Cardiac muscle cell (in vitro differentiated cells and primary cell): ENCODE measurements at places on chromosomes 12 and 14. TPM values are rescaled to one million over a fixed set of nuclear protein-coding genes. Genes with fewer than 3 reads are reported as not detected.
A peak's percentile ranks its signal among the peaks of the same experiment; 100 is the strongest.

- DNase-seq, result no peak
Observed at GRCh38 chr14:89293314-89293916, 123.6 kb downstream of the FOXN3 start.

- no peak for DNase-seq
Observed at GRCh38 chr14:81729622-81730021, 196.0 kb upstream of the SEL1L start.

- DNase-seq, result peak; percentile 19
Observed at GRCh38 chr12:58302487-58303011, 361.2 kb downstream of the ATP23 start.

DNA sequence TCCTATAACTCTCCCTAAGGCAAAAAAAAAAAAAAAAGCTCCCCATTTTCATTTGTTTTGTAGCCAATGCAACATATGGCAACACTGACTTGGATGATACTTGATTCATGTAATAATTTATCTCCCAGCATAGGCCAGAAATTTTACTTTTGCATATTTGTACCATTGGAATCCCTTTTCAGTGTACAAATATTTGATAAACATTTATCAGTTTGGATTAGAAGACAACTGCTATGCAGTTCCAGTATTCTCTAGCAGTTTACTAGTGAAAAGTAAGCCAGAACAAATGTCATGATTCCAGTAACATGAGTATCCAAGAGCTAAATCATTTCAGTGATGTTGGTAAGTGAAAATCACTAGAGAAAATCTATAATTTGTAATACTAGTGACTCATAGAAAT lies 392.3 kb downstream of the CCER1 start:
- DNase-seq, result no peak

GRCh38 chr12:131159660-131160059 lies 206.0 kb downstream of the ADGRD1 start:
- peak; percentile 46 for DNase-seq

- peak; percentile 43 for DNase-seq
Observed at GRCh38 chr12:12890543-12891079, 751 bp upstream of the GPRC5A start.

DNA sequence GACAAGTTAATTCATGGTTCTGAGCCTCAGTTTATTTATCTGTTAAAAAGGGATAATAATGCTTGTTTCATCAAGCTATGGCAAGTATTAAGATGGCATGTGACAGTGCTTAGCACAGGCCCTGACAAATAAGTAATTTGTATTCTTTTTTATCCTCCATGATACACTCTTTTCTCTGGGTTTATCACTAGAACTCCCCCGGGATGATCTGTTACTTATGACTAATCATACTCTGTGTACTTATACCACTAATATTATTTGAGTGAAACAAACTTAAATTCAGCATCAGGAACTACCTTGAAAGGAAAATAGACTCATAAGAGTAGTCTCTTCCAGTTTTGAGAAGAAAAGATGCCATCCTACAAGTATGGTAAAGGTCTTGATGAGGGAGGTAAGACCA lies 283.8 kb downstream of the PAWR start:
- DNase-seq, result no peak

DNA sequence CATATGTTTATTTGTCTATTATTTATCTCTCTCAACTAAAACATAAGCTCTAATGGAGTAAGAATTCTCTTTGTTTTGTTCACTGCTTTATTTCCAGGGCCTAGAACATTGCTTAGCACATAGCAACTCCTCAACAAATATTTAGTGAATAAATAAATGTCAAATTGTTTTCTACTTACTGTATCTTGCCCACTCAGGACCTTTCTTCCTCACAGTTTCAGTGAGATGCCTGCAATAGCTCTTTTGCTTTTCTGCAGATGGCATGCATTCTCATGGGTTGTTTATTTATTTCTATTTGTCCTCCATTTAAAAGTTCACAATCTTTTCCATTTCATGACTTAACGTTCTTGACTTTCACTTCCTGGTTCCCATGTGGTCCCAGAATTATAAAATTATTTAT lies 94.9 kb upstream of the TTC7B start:
- DNase-seq, result no peak

DNA sequence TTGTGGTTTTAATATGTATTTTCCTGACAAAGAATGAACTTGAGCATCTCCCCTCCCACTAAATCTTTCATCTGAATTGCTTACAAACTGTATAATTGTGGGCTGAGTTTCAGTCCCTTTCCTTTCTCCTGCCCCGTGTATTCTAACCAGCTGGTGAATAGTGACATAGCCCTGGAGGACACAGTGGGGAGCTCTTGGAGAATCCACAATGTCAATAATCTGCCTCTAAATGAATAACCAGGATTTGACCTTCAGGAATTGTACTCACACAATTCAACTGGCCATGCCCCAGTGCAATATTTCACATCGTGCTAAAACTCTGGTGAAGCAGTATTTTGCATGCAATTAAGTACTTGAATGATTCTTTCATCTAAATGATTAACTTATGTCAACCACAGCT lies 177.2 kb downstream of the C12orf42 start:
- no peak for DNase-seq

The FOXJ2 gene
- total RNA-seq, result 22.9 and 26.6 TPM in 2 replicates

The TNS2 gene
- total RNA-seq, result 3.9 and 4.5 TPM in 2 replicates

The PTPRR gene
- not detected in 2 replicates for total RNA-seq

The RBMS2 gene
- 8.5 and 11.4 TPM in 2 replicates for total RNA-seq

The SLC38A2 gene
- total RNA-seq, result 169 and 201 TPM in 2 replicates

The POC1B gene
- total RNA-seq, result 11.0 and 12.8 TPM in 2 replicates

The KCNC2 gene
- total RNA-seq, result not detected in 2 replicates

The FAM186B gene
- 0.21 and 1.6 TPM in 2 replicates for total RNA-seq
